ENCODE measurements at places on chromosomes 5 and 9. TPM values are rescaled to one million over a fixed set of nuclear protein-coding genes. Genes with fewer than 3 reads are reported as not detected.

GRCh38 chr5:34707451-34708107, 51.5 kb downstream of the RAI14 start:
- DNase-seq, result no peak

- no peak for DNase-seq
Observed at GRCh38 chr5:169828385-169828784, 151.9 kb downstream of the INSYN2B start.

DNA sequence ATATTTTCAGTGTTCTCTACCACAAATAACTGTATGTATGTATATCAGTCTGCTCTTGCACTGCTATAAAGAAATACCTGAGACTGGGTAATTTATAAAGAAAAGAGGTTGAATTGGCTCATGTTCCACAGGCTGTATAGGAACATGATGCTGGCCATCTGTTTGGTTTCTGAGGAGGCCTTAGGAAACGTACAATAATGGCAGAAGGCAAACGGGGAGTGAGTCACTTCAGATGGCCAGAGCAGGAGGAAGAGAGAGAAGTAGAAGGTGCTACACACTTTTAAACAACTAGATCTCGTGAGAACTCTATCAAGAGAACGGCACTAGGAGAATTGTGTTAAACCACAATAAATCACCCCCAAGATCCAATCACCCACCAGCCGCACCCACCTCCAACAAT, 121.7 kb downstream of the ADAMTS6 start:
- DNase-seq, result peak; percentile 19

- DNase-seq, result no peak
Observed at GRCh38 chr5:56119050-56119449, 114.1 kb downstream of the ANKRD55 start.

DNA sequence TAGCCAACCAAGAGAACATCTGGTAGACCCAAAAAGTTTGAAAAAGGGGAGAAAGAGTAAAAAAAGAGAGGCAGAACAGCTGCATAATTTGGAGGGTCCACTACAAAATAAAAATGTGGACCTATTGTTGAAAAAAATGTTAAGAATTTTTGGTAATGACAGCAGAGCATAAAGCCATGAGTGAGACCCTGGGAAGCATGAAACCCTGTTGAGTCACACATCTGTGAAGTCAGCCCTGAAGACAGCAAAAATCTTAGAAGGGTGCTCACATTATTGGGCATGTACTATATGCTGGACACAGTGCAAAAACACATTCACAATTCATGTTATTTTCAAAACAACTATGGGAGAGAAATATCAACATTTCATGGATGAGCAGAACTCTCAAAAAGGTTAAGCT, 56.4 kb upstream of the LIFR start:
- DNase-seq, result no peak

- no peak for DNase-seq
Observed at GRCh38 chr9:91937056-91937455, 13.0 kb downstream of the ROR2 start.

GRCh38 chr9:119175581-119175980, 193.7 kb downstream of the BRINP1 start:
- DNase-seq, result no peak

DNA sequence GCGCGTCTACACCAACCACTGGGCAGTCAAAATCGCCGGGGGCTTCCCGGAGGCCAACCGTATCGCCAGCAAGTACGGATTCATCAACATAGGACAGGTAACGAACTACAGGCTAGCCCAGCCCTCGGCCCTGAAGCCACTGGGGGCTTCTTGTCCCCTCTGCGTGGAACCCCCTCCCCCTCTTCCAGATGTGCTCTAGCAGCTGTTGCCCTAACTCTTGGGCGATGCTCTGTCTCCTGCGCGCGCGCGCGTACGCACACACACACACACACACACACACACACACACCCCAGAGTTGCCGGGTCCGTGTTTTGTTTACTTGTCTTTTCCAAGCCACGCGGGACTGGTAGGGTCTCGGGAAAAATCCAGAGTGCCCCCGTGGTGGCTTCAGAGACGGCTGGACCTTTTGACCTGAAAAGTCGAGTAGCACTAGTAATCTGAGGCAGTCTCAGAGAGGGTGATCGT, 836 bp downstream of the PCSK5 start:
- DNase-seq, result no peak

- DNase-seq, result no peak
Observed at GRCh38 chr5:129003232-129003631, 37.9 kb downstream of the SLC27A6 start.

DNA sequence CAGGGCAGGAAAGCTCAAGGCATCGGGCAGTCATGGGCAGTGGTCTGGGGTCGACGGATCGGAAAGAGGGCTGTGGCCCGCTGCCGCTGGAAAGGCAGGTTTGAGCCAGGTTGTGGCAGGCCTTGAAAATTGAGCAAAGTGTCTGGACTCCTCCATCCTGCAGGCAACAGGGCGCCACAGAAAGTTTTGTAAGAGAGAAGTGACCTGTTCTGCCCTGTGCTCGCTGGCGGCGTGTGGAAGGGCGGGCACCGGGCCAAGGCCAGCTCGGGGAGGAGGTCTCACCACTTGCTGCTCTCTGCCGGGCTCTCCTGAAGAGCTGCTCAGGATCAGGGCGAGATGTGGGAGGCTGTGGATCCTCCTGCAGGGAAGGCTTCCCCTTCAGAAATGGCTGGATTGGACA, 41.4 kb upstream of the FAT2 start:
- DNase-seq, result no peak

GRCh38 chr5:132384506-132385050, 15.1 kb downstream of the SLC22A5 start:
- DNase-seq, result no peak

GRCh38 chr5:98066910-98067309, 706.6 kb upstream of the RGMB start:
- DNase-seq, result no peak

- DNase-seq, result no peak
Observed at GRCh38 chr5:88551724-88552345, 283.2 kb upstream of the TMEM161B start.

Gene GALNT12
- 5.3 TPM for total RNA-seq

Gene DMRT3
- total RNA-seq, result not detected

Gene FBN2
- total RNA-seq, result 19.1 TPM

Gene HSDL2
- total RNA-seq, result 55.0 TPM

Gene TAF11L3
- not detected for total RNA-seq

Gene SYK
- total RNA-seq, result 10.0 TPM

Gene PCDHAC1
- 3.1 TPM for total RNA-seq

Gene TOR4A
- 18.7 TPM for total RNA-seq

Measured in Daoy (cell line).